Left cardiac atrium (tissue), 4 donors: ENCODE measurements at places on chromosomes 11 and 22.

- peak; percentile 66 for DNase-seq
These were observed 539 bp downstream of the SLC35C1 start for GRCh38 chr11:45805305-45806071.

DNA sequence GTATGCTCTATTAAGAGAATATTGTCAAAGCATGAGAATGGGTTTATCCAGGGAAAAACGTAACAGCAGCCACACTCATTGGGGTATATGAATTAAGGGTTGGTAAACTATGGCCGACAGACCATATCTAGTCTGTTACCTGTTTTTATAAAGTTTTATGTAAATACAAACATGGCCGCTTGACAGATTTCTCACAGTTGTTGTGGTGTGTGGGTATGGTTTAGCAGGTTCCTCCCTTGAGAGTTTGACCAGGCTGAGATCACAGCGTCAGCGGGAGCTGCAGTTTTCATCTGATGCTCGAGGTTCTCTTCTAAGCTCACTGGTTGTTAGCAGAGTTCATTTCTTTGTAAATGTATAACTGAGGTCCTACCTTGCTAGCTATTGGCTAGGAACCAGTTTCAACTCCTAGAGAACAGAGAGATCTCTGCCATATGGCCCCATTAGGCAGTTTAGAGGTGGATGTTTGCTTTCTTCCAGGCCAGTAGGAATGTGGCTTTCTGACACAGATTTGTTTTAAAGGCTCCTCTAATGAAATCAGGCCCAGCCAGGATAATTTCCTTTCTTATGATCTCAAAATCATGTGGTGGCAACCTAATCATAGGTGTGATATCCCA is 45.5 kb upstream of the GRIK4 start:
- DNase-seq = no peak

DNA sequence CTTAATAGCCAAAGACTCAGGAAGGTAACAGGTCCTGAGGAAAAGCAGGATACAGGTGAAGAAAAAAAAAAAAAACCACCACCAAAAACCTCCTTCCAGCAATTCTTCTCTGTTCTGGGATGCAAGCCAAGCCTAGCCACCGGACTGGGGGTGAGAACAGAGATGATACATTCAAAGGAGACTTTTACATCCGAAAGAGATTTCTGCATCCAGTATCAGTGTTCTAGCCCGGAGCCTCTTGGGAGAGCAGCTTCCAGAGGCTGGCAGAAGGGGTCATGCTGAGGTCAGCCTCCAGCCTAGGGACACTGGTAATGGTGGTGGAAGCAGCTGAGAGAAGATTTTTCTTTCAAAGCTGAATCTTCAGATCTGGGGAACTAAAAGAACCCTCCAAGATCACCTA is 76.2 kb downstream of the KCNC1 start:
- DNase-seq = no peak

GRCh38 chr11:111765320-111765983 is 737 bp downstream of the PPP2R1B start:
- DNase-seq = no peak

DNA sequence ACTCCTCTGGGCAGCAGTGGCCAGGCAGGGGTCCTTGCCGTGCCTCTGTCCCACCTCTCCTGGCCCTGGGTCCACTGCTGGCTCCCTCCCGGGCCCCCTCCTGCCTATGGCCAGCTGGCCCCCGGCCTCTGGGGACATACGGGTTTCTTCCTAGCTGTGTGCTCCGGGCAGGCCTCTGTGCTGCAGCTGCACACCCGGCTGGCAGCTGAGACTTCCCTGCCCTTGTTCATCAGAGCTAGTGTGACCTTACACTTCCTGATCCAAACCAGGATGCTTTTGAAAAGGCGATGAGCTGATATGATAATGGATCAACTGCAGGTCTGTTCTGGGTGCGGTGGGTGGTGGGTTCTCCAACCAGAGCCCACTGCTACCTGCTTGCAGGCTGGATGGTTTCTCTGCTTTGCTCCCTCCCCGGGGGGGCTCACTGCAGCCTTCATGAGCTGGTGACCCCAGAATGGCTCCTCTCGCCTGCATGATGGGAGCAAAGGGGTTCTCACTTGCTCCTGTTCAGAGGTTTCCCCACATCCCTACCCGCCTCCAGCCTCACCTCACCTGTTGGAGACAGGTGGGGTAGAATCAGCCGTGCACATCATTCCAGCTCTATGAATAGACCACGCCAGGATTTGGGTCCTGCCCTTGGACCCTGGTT is 13.3 kb downstream of the B3GAT1 start:
- no peak for DNase-seq
